Stomach (tissue), 19 donors: ENCODE measurements at places on chromosomes 5 and 9. TPM values are rescaled to one million over a fixed set of nuclear protein-coding genes. Genes with fewer than 3 reads are reported as not detected.

DNA sequence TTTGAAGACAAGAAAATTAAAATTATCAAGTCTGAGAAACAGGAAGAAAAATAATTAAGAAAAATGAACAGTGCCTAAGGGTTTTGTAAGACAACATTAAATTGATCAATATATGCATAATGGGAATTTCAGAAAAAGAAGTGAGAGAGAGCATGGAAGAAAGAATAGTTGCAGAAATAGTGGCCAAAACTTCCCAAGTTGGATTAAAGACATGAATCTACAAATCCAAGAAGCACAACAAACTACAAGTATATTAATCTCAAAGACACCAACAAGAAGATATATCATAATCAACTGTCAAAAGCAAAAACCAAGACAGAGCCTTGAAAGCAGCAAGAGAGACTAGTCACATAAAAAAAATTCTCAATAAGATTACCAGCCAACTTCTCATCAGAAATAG, 488.0 kb downstream of the RASEF start:
- no peak overlapping the region for H3K27ac ChIP-seq
- no peaks in the 10 kb centered on the region for H3K4me1 ChIP-seq
- H3K36me3 ChIP-seq: no peaks in the 10 kb centered on the region
- DNase-seq: no peak
- no peak overlapping the region for H3K4me3 ChIP-seq

GRCh38 chr5:133377736-133378135, 234.6 kb downstream of the FSTL4 start:
- no peaks in the 10 kb centered on the region for H3K36me3 ChIP-seq
- peaks cover 18% of the 10 kb centered on the region for H3K27me3 ChIP-seq
- H3K4me3 ChIP-seq: no peak overlapping the region
- H3K4me1 ChIP-seq: no peaks in the 10 kb centered on the region

DNA sequence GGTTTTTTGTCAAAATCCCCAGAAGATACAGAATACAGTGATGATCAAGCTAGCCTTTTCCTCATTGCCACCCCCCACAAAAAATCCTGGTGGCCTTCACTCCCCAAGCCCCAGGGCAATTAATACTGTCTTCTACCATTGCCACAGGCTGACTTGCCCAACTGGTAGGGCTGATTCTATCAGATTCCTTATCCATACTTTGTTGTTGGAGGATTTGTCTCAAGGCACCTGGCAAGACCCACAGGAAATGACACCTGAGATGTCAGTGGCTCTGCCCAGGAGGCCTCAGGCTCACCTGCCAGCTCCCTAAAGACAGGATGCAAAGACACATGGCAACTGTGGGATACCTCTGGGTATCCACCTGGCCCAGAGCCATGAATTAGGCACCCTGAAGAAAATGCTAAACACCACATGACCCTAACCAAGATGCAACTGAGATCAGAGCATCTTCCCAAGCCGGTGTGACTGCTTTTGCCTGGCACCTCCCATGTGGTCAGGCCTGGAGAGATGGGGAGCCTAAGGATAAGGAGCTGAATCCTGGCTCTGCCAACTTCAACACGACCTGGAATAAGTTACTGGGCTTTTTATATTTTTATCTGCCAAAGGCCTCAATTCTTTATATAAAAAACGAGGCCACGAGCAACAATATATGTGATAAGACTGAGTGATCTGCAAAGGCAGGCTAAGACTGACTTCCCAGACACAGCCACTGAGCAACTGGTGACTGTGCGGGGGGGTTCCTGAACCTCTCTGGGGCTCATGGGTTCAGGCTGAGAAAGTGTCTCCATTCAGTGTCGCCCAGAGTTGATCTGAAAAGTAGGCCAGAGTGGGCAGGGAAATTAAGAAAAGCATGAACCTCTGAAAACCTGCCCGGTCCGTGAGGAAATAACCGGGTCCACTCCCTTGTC, 944 bp downstream of the ATOX1 start:
- H3K27ac ChIP-seq: peak overlapping the region; percentile 87
- no peak for DNase-seq
- no peaks in the 10 kb centered on the region for H3K27me3 ChIP-seq
- no peaks in the 10 kb centered on the region for H3K36me3 ChIP-seq
- H3K4me1 ChIP-seq: peaks cover 25% of the 10 kb centered on the region
- peak overlapping the region; percentile 94 for H3K4me3 ChIP-seq

GRCh38 chr5:172919525-172920446, 39.4 kb upstream of the RPL26L1 start:
- DNase-seq: no peak
- H3K36me3 ChIP-seq: peaks cover 94% of the 10 kb centered on the region

Gene KCNMB1
- total RNA-seq: 14.7 TPM

Gene PPIC
- 57.5 TPM for total RNA-seq

Gene TMEM174
- not detected for total RNA-seq
